ENCODE measurements at places on chromosomes 6 and 20. TPM values are rescaled to one million over a fixed set of nuclear protein-coding genes. Genes with fewer than 3 reads are reported as not detected.

The KIF13A gene
- polyA plus RNA-seq: 50.4 TPM

The RFX6 gene
- 2.5 TPM for polyA plus RNA-seq

The ARHGAP40 gene
- polyA plus RNA-seq: 0.35 TPM

- DNase-seq: no peak
These were observed 14.3 kb upstream of the MYMX start for GRCh38 chr6:44202332-44202971.

GRCh38 chr6:47358440-47359225 is 48.9 kb upstream of the TNFRSF21 start:
- DNase-seq: no peak

All from right lung (tissue), 10 donors.